ENCODE measurements at places on chromosomes 5 and 9.
A peak's percentile ranks its signal among the peaks of the same experiment; 100 is the strongest.

DNA sequence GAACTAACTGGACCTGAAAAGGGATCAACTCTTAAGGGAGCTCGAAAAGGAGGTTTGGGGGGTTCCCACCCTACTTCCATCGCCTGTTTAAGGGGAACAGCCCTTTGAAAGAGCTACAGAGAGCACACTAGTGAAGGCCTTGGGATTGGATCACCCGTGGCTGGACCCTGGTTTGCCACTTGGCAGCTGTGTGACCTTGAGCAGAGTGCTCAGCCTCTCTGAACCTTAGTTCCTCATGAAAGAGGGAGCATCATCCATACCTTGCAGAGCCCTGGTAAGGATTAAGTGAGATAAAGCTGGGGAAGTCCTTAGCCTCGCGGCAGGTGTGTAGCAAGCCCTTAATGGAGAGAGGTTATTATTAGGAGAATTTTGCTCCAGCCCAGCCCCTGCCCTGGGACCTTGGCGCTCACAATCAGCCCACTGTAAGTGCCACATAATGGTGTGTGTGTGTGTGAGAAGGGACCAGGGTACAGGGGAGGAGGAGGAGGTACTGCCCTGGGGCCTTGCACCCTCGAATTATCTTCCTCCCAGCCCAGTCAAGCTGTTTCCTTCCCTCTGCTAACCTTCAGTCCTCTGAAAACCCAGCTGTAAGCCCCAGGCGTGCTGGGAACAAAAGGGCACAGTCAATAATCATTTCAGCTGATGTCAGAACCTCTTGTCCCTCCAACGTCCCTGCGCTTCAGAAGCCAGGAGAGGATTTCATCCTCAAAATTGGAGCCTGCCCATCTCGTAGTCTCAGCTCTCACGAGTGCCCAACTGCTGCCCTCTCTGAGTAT, 42.9 kb downstream of the FOXI1 start:
- DNase-seq = no peak

DNA sequence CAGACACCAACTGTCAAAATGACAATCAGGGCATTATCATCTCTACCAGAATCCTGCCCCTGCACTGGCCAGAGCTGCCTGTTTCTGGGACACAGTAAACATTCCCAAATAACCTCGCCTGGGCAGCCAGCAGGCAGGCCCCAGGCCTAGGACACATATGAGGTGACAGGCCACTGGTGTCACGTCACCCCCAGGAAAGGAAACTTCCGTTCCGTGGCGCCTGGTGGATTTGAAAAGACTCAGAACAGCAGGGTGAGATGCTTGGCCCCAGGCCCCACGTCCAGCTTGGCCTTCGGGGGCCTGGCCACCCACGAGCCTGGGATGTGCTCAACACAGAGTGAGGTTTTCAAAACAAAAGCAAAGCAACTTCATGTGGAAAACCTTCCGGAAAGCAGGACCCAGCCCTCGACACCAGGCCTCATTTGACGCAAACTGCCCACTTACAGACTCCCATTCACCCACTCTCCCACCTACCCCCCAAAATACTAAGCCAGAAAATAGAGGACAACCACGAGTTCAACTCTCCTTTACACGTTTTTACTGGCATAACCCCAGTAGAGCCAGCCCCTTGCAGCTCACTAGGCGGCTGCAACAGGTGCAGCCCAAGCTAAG, 1.2 kb downstream of the SEMA4D start:
- DNase-seq = no peak

GRCh38 chr9:112124156-112124555, 50.9 kb downstream of the SUSD1 start:
- no peak for DNase-seq

DNA sequence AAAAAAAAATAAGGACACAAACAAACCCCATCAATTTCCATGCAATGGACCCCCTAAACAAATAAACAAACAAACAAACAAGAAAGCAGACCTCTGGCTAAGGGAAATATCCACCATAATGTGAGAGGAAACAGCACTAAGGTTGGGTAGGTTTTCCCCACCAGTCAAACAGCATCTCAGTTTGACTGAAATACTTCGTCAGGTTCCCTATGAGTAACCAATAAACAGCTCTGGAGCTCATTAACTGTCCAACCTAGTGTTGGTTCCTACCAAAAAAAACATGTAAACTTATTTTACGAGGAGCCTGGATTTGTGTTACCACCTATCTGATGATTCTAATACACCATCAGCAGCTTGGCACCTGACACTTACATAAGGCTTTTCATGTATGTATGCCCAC, 198.5 kb upstream of the TARS1 start:
- no peak for DNase-seq

GRCh38 chr9:124358631-124359030, 56.6 kb downstream of the PSMB7 start:
- no peak for DNase-seq

DNA sequence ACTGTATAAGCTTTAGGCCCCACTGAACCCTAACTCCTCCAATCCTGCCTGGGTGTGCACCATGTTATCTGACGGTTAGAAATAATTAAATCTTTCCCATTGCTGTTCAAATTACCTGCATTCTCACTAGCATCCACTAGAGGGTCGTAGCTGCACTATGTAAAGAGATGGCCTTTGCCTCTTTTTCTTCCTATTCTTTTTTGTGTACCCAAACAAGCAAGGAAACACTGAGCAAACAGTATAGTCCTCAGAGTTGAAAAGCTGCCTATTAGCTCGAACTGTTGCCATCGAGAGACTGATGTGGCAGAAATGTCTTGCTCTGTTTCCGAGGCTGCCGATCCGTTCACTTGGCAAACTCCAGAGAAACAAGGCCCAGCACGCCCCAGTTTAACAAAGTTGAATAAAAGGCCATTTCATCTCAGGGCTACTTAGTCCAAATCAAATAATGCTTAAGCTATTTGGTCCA, 163.8 kb upstream of the TRPM3 start:
- peak; percentile 65 for DNase-seq

GRCh38 chr9:78519786-78520185, 222.9 kb downstream of the PSAT1 start:
- no peak for DNase-seq

GRCh38 chr5:93726595-93726994, 14.8 kb downstream of the POU5F2 start:
- no peak for DNase-seq

- DNase-seq = no peak
Observed at GRCh38 chr5:159746707-159747106, 169.6 kb upstream of the ADRA1B start.

DNA sequence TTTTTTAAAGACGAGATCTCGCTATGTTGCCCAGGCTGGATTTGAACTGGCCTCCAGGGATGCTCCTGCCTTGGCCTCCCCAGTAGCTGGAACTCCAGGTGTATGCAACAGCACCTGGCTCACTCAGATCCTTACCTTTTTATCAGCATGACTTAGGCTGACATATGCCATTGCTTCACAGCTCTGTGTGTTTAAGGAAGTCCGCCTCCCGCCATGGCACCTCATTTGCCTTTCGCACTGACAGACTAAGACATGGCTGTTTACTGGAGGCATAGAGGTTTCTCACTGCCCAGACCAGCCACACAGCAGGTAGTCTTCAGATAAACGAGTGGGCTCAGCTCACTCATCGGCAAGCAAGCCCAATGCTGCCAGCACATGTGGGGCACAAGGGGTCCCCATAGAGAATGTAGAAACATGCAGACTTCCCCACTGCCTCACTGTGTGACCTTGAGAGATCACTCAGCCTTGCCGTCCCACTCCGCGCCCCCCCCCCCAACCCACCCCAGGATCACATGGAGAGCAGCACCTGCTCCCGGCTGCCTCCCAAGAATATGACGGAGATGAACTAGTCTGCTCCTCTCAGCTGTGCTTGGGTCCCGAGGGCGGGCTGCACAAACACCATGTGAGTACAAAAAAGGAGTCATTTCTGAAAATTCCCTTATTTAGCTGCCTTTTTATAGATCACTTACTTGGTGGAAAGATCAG, 62.8 kb downstream of the DCP2 start:
- DNase-seq = no peak

DNA sequence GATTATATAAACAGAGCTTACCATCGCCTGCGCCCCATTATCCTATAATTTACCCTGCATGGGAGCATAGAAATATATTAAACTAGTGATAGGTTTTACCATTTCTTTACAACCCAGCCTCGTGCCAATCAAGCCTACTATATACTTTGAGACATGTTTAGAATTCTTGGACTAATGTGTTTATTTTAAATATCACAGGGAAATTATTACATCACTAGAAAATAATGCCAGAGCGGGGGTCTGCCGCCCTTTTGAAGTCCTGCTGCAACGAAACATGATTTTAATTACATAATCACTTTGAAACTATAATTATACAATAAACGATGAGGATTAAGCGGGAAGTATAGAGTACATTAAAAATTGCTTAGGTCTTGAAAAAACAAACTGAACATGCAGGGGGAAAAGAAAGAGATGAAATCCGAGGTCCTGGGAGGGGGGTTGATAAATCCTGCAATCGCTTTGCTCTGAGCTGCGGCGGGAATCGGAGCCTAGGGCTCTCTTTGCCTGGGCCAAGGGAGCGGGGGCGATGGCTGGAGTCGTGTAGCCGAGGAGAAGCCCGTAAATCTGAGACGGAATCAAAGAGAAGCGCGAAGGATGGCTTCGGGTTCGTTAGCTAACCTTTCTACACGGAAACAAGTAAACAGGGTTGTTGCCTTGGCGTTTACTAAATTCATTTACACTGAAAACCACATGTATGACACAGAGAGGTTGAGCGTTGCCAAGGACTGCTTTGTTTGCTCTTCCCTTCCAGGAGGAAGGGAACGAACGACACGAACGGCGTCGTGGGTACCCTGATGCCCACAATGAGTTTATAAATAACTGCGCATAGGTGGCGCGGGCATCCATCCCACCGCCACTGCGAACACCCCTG, 127.6 kb downstream of the TMEM174 start:
- no peak for DNase-seq

Data from BE2C (cell line).